ENCODE measurements at places on chromosomes 16 and 17. TPM values are rescaled to one million over a fixed set of nuclear protein-coding genes. Genes with fewer than 3 reads are reported as not detected.

The KCNH4 gene
- not detected for total RNA-seq

The HSPB9 gene
- not detected for total RNA-seq

The MGRN1 gene
- total RNA-seq, result 23.7 TPM

The CCL2 gene
- total RNA-seq, result not detected

The CFAP97D1 gene
- not detected for total RNA-seq

The SPAG5 gene
- total RNA-seq, result 44.5 TPM

The ASPA gene
- total RNA-seq, result not detected

The TOP3A gene
- total RNA-seq, result 19.9 TPM

The CACNA1G gene
- 0.05 TPM for total RNA-seq

The TAC4 gene
- total RNA-seq, result not detected

The CCL8 gene
- not detected for total RNA-seq

The CRK gene
- 55.0 TPM for total RNA-seq

The TBC1D3 gene
- not detected for total RNA-seq

The HAP1 gene
- 7.3 TPM for total RNA-seq

The KRTAP3-1 gene
- total RNA-seq, result not detected

The C1QL1 gene
- total RNA-seq, result 0.71 TPM

The TGFB1I1 gene
- total RNA-seq, result 16.9 TPM

The SLFN12L gene
- total RNA-seq, result not detected

The PAGR1 gene
- 49.9 TPM for total RNA-seq

The BMERB1 gene
- total RNA-seq, result 8.1 TPM

The HOXB13 gene
- not detected for total RNA-seq

The KLHL10 gene
- not detected for total RNA-seq

The LPCAT2 gene
- 40.3 TPM for total RNA-seq

The ZNF597 gene
- total RNA-seq, result 1.8 TPM

The SYT17 gene
- 3.0 TPM for total RNA-seq

The CDK10 gene
- total RNA-seq, result 29.1 TPM

The C1QTNF8 gene
- total RNA-seq, result not detected

The NOB1 gene
- 47.3 TPM for total RNA-seq

The AATF gene
- 31.1 TPM for total RNA-seq

The IL34 gene
- total RNA-seq, result 0.63 TPM

The KRT15 gene
- 292 TPM for total RNA-seq

The C16orf86 gene
- total RNA-seq, result 1.5 TPM

The TPSB2 gene
- not detected for total RNA-seq

The ARL17B gene
- 15.3 TPM for total RNA-seq

The HEXIM2 gene
- 9.0 TPM for total RNA-seq

The TSR3 gene
- 192 TPM for total RNA-seq

The AATK gene
- total RNA-seq, result 0.28 TPM

The SLC43A2 gene
- 20.9 TPM for total RNA-seq

The TBC1D3H gene
- not detected for total RNA-seq

The FGF11 gene
- 32.1 TPM for total RNA-seq

The MAPT gene
- 0.14 TPM for total RNA-seq

The TMEM219 gene
- total RNA-seq, result 109 TPM

The ZPBP2 gene
- total RNA-seq, result not detected

The GCGR gene
- total RNA-seq, result not detected

The NFAT5 gene
- total RNA-seq, result 11.8 TPM

The GAST gene
- 7.2 TPM for total RNA-seq

The IL17C gene
- not detected for total RNA-seq

The ASGR2 gene
- total RNA-seq, result not detected

The SLC16A6 gene
- 2.5 TPM for total RNA-seq

The KRTAP3-2 gene
- total RNA-seq, result not detected

The KCNG4 gene
- total RNA-seq, result not detected

The PPL gene
- total RNA-seq, result 252 TPM

The ZNF646 gene
- total RNA-seq, result 11.4 TPM

The SLFN12 gene
- total RNA-seq, result 7.0 TPM

The SPATA22 gene
- not detected for total RNA-seq

The HBQ1 gene
- total RNA-seq, result 7.9 TPM

All from airway epithelial cell (primary cell).